ENCODE measurements at places on chromosomes 4 and X. TPM values are rescaled to one million over a fixed set of nuclear protein-coding genes. Genes with fewer than 3 reads are reported as not detected.

Gene MAB21L2
- total RNA-seq: not detected

Gene TIMM17B
- 32.3 TPM for total RNA-seq

Gene CT45A5
- total RNA-seq: not detected

Gene ZNF732
- 0.16 TPM for total RNA-seq

Gene ITIH6
- 2.3 TPM for total RNA-seq

Gene AGTR2
- not detected for total RNA-seq

Gene NMU
- not detected for total RNA-seq

Gene TEX13D
- not detected for total RNA-seq

Gene FGG
- 3.3 TPM for total RNA-seq

Gene SMIM31
- not detected for total RNA-seq

Gene CXCL1
- total RNA-seq: 0.80 TPM

Gene MAGEC2
- not detected for total RNA-seq

Gene AR
- total RNA-seq: 51.8 TPM

Gene HTT-AS
- not detected for total RNA-seq

Gene SPP1
- 508 TPM for total RNA-seq

All from breast epithelium (tissue), 4 donors.